ENCODE measurements at places on chromosomes 13 and 19.

DNA sequence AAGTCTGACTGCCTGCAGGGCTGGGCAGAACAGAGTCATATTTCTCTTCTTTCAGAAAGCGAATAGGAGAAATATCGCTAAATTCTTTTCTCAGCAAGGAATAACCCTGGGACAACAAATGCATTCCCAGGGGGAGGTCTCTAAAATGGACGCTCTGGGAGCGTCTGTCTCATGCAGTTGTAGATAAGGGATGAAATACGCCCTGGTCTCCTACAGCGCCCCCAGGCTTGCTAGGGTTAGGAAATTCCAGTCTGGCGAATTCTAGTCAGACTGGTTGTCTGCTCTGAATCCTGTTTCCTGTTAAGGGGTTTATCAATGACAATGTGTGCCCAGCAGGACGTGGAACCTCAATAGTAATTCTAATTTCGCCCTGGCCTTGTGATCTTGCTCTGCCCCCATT lies 1214.1 kb downstream of the DIAPH3 start:
- DNase-seq: no peak

GRCh38 chr13:36142735-36143134 lies 11.6 kb upstream of the DCLK1 start:
- no peak for DNase-seq

DNA sequence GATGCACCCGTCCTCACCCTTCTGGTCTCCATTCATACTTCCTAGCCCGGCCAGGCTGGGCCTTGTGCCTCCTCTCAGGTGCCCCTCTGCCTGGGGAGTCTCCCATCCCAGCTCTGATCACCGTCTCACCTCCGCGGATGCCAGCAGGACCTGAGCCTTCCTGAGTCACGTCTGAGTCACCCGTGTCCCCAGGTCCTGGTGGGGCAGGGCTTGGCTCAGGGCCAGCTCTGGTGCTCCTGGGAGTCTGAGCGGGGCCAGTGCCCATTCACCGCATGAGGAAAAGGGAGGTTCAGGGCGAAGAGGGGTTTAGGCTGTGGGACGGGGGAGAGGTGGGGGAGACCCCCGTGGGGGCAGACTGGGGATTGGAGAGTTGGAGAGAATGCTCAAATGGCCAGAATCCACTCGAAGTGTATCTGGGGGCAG lies 593 bp downstream of the ATP8B3 start:
- DNase-seq: no peak

GRCh38 chr13:102402290-102402689 lies 442 bp upstream of the FGF14 start:
- peak; percentile 80 for DNase-seq

GRCh38 chr13:46119883-46120614 lies 15.2 kb upstream of the CPB2 start:
- no peak for DNase-seq

DNA sequence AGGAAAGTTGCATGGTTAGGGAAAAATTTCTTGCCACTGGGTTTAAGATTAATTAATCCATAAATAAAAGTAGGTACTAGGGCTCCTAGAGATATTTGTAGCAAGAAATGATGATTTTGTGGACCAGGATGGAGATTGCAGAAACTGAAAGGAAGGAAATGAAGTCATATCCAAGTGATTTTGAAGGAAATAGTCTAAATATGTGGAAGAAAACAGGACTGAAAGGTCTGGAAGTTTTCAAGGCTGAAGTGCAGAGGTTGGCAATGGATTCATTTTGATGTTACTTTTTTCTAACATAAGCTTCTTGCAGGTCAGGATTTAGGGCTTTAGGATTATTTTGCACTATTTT lies 52.8 kb downstream of the SOX21 start:
- DNase-seq: no peak

- DNase-seq: no peak
Observed at GRCh38 chr19:49503582-49503962, 7.3 kb downstream of the RPS11 start.

- DNase-seq: no peak
Observed at GRCh38 chr13:60108589-60108988, 55.1 kb downstream of the DIAPH3 start.

DNA sequence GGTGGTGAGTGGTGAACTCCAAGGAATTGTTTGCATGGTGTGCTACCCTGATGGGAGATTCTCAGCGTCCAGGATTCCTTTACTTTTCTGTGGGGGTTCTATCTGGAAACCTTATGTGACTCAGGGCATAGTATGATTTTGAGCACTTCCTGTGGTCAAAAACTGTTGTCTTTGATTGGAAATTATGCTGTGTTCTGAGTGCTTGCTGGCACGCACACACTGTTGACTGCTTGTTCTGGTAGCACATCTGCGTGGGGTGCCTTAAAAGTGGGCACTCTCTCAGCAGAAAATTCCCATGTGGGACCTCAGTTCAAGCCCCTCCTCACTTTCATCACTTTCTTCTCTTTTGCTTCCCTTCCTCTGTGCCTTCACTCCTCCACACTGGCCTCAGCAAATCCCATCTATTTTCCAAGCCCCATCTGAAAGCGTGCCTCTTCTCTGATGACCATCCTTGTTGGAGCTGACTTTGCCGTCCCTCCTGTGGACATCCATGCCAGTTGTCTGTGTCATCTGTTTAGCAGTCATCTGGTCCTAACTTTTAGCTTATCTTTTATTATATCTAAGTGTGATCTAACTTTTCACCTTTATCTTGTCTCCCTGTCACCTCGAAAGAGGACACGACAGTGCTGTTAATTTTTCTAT lies 56.4 kb upstream of the NPAS1 start:
- no peak for DNase-seq

GRCh38 chr19:27580906-27581305 lies 1632.0 kb downstream of the UQCRFS1 start:
- no peak for DNase-seq

- DNase-seq: no peak
Observed at GRCh38 chr13:102700088-102701031, 5.5 kb upstream of the METTL21C start.

DNA sequence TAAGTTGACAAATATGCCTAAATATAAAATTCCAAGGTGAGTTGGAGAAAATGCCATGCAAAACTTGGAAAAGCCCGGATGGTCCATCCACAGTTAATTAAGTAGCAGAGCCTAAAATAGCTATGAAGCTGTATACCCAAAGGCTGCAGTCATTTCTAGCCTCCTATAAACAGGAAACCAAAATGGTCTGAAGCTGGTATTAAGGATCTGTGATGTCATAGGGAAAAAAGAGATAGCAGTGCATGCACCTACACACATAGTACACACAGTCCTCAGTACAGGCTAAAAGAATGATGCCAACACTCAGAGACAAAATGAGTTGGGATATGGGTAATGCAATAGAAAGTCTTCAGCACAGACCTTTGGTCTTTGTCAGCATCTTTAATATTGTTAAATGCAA lies 736.9 kb downstream of the EFNB2 start:
- DNase-seq: no peak

All from ecto neural progenitor cell (in vitro differentiated cells).